ENCODE measurements at places on chromosomes 12 and 14.

- no peak for DNase-seq
These were observed 486.2 kb downstream of the MED13L start for GRCh38 chr12:115791331-115791730.

DNA sequence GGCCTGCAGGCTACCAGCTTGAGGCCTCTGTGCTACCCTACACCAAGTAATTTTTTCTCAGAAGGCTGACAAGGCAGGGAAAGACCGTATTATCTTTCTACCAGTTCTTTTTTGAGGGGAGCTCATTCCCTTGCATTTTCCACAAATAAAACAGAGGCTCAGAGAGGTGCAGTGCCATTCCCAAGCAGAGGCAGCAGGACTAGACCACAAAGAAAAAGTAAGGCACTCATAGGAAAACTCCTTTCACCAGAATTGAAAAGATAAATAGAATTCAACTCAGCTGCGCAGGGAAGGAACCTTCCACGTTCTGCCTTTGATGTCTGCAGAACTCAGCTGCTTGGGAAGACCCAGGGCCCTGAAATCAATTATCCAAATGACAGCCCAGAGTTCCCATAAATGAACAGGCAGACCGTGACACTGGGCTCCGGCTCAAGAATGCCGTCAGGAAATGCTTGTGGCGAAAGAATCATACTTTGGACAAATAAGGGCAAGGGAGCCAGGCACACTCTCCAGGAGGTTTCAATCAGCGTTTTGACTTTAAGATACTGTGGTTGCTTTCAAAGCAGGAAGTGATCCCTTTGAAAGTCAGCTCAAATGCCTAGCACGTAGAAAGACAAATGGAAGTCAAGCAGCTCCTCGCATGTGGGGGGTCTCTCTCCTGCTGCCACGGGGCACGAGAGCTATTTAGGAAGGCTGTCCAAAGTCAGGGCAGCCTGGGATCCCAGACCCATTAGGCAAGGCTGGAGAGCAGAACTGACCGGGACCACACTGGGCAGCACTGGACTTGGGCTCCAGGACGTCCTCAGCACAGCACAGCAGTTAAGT, 14.0 kb downstream of the KCTD10 start:
- DNase-seq, result peak; percentile 59

DNA sequence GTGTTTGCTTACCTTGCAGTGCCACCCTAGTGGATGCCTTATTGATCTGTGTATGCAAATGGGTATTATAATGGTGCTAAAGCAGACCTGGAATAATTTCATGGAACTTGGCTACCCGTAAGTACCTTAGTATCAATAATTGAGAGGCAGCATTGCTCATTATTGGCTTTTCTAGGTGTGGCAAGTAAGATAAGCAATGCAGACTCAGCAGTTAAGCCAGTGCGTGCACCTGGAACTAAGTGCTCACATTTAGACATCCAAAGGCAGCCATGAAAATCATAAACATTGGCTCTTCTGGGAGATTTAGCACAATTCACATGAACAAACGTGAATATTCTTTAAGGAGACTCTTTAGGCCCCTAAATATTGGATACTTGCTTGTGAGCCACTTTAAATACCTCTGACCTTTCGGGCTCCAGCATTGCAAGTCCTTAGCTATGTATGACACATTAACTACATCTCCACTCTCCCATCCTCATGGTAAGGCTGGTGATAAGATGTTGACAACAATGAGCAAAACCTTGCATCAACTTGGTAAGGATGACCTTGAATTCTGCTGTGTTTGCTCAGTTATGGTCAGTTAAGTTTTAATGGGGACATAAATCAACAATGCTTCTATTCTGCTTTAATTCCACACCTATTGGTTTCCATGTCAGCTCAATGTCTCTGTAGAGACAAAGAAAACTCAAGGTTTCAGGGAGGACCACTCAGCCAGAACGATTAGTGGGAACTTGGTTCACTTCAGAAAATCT, 112.0 kb downstream of the SLC5A8 start:
- no peak for DNase-seq

DNA sequence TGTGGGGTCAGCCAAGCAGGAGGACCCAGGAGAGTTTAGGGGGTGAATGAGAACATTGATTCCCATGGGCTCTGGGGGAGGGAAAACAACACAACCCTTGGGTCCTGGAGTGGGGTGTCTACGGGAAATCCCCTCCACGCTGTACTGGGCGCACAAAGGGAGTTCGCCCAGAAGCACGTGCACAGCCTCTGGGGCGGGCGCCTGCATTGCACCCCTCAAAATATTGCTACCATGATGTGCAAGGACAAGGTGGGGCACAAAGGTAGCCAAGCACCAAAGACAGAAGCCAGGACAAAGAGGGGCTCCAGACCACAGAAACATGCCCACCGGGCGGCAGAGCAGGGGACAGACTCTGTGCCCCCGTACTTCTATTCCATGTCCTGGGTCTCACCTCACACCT, 74.9 kb upstream of the EIF5 start:
- DNase-seq, result no peak

DNA sequence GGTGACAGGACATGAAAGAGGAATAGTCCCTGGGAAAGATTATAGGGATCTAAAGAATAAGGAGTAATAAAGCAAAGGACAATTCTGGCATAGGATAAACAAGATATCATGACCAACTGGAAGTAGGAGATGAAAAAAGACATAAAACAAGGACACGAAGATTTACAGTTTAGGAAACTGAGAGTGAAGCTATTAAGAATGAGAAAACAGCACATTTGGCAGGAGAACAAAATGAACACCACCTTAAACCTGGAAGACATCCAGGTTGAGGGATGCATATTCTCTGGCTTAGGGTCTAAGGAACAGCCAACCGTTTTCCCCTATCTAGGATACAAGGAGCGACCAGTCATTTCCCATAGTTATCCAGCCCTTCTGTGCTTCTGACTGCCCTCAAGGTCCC, 1.9 kb downstream of the TRIP11 start:
- DNase-seq, result no peak

GRCh38 chr14:64387232-64387781, 846 bp upstream of the MTHFD1 start:
- DNase-seq, result peak; percentile 41

GRCh38 chr12:93530358-93530757, 42.1 kb upstream of the SOCS2 start:
- no peak for DNase-seq

DNA sequence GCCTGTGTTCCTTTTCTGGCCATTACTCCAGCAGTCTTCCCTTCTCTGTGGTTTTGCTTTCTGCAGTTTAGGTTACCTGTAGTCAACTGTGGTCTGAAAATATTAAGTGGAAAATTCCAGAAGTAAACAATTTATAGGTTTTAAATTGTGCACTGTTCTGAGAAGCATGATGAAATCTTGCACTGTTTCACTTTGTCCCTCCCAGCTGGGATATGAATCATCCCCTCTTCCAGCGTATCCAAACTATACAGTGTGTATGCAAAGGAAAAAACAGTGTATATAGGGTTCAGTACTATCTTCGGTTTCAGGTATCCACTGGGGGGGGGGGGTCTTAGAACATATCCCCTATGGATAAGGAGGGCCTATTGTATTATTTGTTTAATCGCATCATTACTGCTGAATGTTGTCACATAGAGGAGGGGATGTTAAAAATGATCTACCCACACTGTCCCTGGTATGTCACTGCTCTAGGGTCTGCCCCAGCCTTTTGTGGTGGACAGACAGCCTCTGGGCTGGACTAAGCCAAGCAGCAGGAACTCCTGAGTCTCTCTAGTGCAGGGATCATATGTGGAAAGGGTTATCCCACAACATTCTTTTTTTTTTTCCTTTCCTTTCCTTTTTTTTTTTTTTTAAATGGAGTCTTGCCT, 109.1 kb upstream of the MAX start:
- DNase-seq, result no peak

DNA sequence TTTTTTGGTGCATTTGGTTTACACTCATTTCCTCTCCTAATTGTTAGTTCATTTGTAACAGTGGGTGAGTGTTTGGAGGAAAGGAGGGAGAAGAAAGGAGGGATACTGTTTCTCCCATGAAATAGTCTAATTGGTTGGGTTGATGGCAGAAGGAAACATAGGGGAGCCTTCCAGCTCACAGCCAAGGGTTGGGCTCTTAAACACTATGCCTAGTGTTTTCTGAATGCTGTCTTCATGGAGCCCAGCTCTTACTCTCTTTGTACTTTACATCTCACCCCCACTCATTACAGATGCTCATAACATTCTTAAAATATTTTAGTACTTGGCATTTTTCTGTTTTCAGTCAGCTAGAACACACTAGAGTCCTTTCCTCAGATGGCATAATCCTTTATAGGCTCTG, 38.2 kb downstream of the BAZ2A start:
- no peak for DNase-seq

GRCh38 chr14:54627219-54627539, 60.3 kb downstream of the SAMD4A start:
- no peak for DNase-seq

- no peak for DNase-seq
These were observed 67.5 kb downstream of the NIN start for GRCh38 chr14:50763382-50764007.

DNA sequence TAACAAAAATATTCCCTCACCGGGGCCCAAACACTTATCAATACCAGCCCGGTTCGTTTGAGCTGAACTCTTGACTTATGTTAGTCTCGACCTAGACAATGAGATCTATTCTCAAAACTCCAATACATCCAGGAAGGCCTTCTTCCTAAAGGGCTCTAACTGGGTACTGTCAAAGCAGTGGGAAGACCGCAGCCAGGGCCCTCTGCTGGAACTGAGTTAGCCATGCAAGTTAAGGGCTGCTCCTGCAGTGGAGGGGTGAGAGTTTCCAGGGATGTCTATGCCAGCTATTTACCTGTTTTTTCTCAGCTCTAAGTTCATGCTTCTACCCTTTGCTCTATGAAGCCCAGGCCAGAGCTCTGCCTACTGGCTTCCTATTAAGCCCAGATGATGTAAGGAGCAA, 348.8 kb downstream of the GXYLT1 start:
- no peak for DNase-seq

DNA sequence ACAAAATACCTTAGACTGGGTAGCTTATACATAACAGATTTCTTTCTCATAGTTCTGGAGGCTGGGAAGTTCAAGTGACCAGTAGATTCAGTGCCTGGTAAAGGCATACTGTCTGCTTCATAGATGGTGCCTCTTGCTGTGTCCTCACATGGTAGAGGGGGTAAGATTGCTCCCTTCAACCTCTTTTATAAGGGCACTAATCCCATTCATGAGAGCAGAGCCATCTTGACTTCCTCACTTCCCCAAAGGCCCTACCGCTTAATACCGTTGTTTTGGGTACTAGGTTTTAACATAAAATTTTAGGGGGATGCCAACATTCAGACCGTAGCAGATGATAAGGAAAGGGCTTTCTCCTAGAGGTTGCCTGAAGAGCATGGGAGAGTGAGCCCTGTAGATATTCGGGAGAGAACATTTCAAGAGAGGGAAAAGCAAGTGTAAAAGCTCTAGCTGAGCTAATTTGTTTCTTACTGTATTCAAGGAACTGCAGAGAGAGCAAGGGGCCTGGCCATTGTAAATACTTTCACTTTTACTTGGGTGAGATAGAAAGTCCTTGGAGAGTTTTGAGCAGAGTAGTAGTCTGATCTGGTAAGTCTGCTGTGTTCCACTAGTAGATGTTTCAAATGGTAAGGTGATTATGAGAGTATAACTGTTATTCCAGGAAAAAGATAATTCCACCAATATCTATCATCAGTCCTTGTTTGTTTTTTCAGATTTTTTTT, 27.3 kb downstream of the FRS2 start:
- DNase-seq, result no peak

- no peak for DNase-seq
These were observed 94.3 kb downstream of the ADGRD1 start for GRCh38 chr12:131047789-131048610.

GRCh38 chr12:126762150-126762549, 1504.8 kb upstream of the TMEM132C start:
- no peak for DNase-seq

GRCh38 chr14:20680843-20681347, 3.5 kb upstream of the RNASE4 start:
- DNase-seq, result no peak

DNA sequence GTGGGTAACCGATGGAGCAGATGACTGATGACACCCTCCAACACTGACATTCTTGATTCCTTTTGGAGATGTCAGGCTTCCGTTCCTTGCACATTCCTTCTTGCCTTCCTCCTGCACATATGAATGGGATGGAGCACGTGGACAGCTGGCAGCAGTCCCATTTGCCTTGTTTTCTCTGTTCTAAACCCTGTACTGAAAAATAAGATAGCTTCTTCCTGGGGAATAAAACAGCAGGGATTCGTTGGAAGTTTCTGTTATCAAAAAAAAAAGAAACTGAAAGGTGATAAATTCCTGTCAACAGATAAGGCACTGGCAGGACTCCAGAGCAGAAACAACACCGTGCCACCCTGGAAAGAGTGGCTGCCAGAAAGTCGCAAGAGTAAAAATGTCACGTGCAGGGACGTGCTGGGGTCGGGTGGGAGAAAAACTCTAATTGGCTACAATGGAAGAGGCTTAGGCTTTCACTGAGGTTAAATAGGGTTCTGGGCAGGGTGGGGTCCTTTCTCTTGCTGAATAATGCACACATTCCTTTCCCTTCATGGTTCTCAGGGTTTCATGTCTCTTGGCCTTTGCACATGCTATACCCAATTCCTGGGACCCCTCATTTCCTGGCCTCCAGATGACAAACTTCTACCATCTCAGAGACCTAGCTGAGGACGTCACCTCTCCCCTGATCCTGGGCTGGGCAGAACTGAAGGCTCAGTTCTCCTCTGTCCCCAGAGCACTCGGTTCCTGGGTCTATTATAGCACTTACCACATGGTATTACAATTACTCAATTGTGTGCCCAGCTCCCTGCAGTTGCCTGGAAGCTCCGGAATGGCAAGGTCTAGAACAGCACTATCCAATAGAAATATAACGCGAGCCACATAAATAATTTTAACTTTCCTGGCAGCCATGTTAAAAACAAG, 7.0 kb upstream of the NUAK1 start:
- DNase-seq, result no peak

DNA sequence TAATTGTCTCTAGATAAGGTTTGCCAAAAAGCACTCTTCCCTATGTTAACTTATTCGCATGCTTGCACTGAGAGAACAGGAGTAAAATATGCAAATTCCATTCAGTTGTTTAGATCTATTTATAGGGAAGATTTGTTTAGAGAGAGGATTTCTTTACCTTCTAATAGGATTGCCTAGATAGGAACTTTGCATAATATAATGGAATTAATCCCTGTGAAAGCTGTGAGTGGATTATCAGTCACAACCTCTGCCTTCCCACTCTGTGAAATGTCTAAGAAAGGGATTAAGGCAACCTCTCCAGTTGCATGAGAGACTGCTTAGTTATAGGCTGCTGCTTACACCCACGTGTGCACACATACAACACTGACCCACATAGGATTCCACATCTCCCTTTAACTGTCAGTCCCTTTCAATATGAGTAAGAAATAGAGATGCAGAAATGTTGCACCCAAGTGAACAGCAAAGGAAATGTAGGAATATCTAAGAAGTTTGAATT, 83.2 kb downstream of the ALG10B start:
- DNase-seq, result no peak

DNA sequence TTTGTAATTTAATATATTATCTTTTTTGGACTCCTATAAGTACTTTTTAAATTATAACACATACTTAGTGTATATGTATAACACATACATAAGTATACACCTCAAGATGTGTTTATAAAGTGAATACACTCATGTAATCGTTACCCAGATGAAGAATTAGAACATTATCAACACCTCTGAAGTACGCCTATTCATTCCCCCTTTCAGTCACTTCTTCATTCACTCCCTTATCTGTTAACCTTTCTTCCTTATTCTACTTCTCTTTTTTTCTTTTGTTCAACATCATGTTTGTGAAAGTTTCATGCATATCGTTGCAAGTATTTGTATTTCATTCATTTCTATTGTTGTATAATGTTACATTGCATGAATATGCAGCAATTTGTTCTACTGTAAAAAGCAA, 98.5 kb downstream of the ARID2 start:
- no peak for DNase-seq

Measured in A549 (cell line).